ENCODE measurements at places on chromosomes 16 and 17.
A peak's percentile ranks its signal among the peaks of the same experiment; 100 is the strongest.

GRCh38 chr16:30065943-30066760, 592 bp downstream of the ALDOA start:
- DNase-seq: peak; percentile 41

GRCh38 chr17:1073241-1073962, 76.5 kb downstream of the TIMM22 start:
- DNase-seq: no peak

DNA sequence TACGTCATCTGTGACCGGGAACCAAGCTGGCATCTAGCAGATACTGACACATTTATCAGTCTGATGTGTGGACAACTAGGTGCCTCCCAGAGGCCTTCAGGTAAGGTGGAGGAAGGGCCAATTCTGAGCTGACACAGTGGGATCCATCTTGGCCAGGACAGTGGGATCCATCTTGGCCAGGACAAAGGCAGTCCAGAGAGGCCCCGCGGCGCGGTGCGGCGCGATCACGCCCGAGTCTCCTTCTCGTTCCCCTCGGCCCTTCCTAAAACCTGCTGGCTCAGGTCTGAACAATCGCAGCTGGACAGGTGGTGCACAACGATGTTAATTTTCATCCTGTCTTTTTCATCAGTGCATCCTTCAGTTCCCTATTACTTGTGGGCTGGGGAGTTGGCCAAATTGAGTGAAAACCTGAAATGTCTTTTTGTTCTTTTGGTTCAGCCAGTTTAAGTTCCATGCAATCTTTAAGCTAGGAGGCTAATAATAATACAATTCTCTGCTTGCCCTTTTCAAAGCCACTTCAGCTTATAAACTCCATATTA, 486 bp upstream of the WSB1 start:
- DNase-seq: no peak

DNA sequence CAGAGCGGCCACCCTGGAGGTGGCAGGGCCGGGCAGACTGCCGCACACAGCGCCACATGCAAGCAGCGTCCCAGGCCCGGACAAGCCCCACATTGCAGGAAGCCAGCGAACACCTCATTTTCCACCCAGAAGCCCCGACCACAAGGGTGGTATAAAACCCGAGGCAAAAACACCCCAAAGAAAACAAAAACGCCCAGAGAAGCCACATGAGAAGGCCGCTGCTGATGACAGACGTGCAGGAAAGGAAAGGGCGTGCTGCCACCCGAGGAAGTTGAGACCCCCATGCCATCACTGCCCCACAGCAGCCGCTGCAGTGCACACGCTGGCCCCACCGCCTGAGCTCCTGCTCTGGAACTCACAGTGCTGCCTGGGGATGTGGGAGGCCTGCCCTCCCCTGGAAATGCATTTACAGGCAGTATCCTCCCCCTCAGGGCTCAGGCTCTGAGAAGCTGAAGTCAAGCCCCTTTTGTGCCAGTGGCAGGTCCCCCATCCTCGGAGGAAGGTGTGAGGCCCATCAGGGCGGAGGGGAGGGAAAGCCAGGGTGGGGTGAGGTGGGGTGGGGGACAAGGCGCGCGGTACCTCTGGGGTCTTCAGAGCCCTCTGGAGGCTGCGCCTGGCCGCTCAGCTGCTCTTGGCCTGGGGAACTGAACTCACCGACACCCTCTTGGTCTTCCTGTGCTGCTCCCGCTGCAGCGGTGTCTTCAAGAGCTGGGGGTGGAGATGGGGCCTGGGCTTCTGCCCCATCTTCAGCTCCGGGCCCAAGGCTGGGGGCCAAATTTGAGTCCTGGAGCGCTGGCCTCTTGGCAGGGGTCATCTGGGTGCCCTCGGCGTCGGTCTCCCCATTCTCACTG, 62.0 kb downstream of the IL21R start:
- DNase-seq: peak; percentile 43

GRCh38 chr17:42632949-42633444, 23.5 kb downstream of the TUBG1 start:
- DNase-seq: no peak

DNA sequence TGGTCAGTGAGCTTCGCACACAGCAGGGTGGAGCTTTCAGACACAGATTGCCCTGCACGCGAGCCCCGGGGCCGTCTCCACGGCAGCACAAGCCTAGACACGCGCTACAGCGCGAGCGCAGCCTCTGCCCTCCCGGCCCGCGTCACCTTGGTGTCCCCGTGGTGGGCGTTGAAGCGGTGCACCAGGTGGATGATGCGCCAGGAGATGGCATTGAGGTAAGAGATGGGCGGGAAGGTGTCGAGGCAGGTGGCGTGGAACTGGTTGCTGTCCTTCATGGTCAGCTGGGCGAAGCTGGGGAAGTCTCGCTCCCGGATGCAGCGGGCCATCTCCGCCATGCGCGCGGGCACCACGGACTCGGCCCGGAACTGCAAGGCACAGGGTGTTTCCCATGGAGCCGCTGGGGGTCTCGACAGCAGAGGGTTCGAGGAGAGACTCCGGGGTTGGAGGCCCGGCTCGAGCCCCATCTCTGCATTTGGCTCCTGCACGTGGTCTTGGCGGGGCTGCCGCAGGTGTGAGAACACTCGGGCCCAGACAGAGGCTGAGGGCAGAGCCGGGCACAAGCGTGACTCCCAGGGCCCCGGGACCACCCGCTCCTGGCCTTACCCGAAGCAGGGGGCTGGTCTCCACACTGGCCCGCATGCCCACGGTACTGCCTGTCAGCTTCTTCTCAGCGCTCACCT, 4.3 kb upstream of the CYBA start:
- DNase-seq: no peak

DNA sequence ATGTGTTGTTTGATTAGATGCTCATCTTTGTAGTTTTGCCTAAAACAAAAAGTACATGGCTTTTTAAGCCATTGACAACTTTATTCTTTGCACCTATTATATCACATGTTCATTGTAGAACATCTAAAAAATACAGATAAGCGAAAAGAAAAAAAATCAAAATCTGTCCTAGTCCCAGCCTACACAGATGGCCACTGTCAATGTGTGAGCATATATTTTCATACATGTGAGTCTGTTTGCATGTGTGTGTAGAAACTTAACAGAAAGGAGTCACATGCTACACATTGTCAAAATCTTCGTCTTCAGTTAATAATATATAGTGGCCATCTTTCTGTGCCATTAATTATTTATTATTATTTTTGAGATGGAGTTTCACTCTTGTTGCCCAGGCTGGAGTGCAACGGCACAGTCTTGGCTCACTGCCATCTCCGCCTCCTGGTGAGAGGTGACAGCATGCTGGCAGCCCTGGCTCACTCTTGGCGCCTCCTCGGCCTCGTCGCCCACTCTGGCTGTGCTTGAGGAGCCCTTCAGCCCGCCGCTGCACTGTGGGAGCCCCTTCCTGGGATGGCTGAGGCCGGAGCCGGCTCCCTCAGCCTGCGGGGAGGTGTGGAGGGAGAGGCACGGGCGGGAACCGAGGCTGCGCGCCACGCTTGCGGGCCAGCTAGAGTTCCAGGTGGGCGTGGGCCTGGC, 68.5 kb upstream of the AMZ2 start:
- no peak for DNase-seq

GRCh38 chr16:66188917-66189725, 177.4 kb upstream of the CDH5 start:
- no peak for DNase-seq

DNA sequence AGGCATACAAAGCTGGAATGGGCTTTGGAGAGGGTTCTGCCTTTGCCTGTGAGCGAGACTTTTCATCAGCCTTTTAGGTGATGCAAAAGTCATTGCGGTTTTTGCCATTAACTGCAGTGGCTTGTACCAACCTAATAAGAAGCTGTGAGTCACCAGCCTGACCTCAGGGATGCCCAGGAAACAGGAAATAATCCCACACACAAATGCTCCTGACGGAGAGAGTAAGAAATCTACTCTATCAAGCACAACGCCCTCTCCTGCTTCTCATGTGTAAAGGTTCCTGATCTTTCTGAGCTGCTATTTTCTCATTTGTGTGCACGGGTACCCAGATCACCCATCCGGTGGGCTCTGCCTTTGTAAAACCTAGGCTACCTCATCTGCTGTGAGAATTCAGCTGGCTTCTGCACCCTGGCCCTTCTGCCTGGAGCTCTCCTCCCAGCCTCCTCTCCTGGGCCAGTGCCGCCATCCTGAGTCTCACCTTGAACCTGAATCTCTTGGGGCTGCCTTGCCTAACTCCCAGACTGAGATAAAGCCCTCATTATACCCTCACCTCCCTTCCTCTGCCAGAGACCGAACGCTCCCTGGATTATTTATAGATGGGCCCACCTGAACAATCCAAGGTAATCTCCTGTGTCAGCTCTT, 299.7 kb downstream of the C16orf95 start:
- DNase-seq: no peak

- no peak for DNase-seq
Measured at GRCh38 chr16:6749698-6750097, 582.9 kb upstream of the RBFOX1 start.

- DNase-seq: peak; percentile 38
Measured at GRCh38 chr17:81870131-81870980, 781 bp downstream of the ARHGDIA start.

DNA sequence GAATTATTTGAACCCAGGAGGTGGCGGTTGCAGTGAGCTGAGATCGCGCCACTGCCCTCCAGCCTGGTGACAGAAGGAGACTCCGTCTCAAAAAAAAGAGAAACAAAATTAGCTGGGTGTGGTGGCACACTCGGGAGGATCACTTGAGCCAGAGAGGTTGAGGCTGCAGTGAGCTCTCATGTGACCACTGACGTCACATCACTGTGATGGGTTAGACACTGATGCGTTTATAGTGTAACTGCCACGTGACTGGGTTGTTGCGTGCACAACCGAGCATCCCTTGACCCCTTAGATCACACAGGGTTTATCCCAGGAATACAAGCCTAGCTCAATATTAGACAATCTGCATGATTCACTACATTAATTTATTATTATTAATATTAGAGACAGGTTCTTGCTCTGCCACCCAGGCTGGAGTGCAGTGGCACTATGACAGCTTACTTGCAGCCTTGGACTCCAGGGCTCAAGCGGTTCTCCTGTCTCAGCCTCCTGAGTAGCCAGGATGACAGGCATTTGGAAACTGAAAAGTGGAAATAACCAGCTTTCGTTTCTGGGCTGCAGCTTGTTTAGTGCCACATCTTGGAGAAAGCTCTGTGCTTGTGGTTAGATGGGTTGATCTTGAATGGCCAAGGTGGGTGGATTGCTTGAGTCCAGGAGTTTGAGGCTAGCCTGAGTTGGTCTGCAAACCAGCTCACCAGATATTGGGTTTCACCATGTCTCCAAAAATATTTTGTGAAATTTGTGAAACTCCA, 26.4 kb upstream of the ABR start:
- no peak for DNase-seq

- no peak for DNase-seq
Measured at GRCh38 chr17:21005367-21005766, 37.4 kb downstream of the USP22 start.

GRCh38 chr16:2710711-2711231, 9.3 kb downstream of the PRSS27 start:
- no peak for DNase-seq

DNA sequence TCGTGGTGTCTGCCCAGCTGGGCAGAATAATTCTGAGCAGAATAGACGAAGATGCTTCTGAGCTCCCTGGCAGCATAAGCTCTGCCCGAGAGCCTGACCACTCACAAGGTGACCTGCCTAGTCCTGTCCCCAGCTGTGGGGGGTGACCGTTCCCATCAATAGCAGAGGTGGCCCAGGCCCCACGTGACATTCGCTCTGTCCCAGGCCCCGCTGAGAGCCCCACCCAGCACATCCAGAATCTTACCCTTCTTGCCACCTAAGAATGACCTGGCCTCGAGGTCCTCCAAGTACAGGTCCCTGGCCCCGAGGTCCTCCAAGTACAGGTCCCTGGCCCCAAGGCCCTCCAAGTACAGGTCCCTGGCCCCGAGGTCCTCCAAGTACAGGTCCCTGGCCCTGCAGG, 695 bp upstream of the TMEM204 start:
- DNase-seq: no peak
